ENCODE measurements at places on chromosomes 7 and 10. TPM values are rescaled to one million over a fixed set of nuclear protein-coding genes. Genes with fewer than 3 reads are reported as not detected.

ZNRF2 gene
- 18.0 TPM for polyA plus RNA-seq

APBB1IP gene
- polyA plus RNA-seq, result 1.8 TPM

MPP7 gene
- 8.4 TPM for polyA plus RNA-seq

TYSND1 gene
- polyA plus RNA-seq, result 11.0 TPM

GRID1 gene
- polyA plus RNA-seq, result 2.3 TPM

SFRP4 gene
- polyA plus RNA-seq, result 1.9 TPM

CH25H gene
- polyA plus RNA-seq, result 0.16 TPM

TAC1 gene
- 1.1 TPM for polyA plus RNA-seq

CPA2 gene
- polyA plus RNA-seq, result 0.40 TPM

TRPV6 gene
- polyA plus RNA-seq, result 9.8 TPM

JAKMIP3 gene
- polyA plus RNA-seq, result 0.32 TPM

PNPLA8 gene
- 37.5 TPM for polyA plus RNA-seq

PI4K2A gene
- polyA plus RNA-seq, result 21.1 TPM

CNTNAP2 gene
- polyA plus RNA-seq, result 26.2 TPM

POLR3A gene
- polyA plus RNA-seq, result 19.7 TPM

PCDH15 gene
- polyA plus RNA-seq, result 6.8 TPM

PAX4 gene
- polyA plus RNA-seq, result not detected

PODXL gene
- polyA plus RNA-seq, result 770 TPM

DEPP1 gene
- polyA plus RNA-seq, result 8.6 TPM
